ENCODE measurements at places on chromosomes 13 and 19.

- no peak overlapping the region for H3K4me3 ChIP-seq
- no peaks in the 10 kb centered on the region for H3K36me3 ChIP-seq
- peaks cover 2% of the 10 kb centered on the region for H3K27me3 ChIP-seq
Observed at GRCh38 chr19:48418317-48419064, 25.0 kb downstream of the GRIN2D start.

DNA sequence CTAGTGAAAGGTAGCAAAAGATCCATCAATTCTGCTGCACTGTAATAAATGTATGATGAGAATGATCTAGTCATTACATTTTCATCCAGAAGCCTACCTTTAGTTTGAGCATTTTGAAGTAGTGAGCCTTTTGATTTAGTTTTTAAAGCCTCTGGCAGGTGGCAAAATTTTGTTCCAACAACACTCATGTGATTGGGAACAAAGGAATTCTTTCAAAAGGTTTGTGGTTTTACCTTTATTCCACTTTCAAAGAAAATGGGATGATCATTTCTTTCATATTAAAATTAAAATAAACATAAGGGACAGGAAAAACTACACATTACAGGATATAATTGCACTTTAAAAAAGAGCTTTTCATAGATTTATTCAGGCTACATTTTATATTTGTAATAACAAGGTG is 260.2 kb downstream of the DACH1 start:
- H3K36me3 ChIP-seq, result no peaks in the 10 kb centered on the region
- DNase-seq, result no peak
- no peaks in the 10 kb centered on the region for H3K27me3 ChIP-seq

DNA sequence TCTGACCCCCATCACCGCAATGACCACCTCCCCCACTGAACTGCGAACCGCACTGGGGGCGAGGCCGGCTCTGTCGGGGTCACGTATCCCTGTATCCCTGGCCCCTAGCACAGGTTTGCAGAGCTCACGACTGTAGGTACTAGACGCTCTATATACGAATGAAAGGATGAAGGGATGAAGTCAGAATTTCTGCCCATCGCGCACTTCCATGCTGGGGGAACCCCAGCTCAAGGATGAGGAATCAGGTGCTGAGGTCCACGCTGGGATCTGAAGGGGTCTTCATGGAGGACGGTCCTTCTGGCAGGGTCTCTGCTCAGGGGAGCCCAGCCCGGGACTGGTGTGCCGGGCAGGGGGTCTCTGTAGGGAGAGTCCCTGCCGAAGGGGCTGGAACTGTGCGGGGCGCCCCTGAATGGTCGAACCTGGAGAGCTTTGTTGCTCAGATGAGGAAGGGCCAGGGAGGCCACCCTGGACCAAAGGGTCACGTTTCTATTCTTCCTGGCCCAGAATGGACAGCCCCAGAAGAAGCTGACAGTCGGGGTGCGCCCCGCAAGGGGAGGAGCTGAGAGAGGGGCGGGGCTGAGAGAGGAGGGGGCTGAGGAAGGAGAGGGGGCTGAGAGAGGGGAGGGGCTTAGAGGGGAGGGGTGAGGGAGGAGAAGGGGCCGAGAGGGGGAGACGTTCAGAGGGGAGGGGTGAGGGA is 37.9 kb upstream of the SEMA6B start:
- H3K4me1 ChIP-seq, result no peaks in the 10 kb centered on the region

DNA sequence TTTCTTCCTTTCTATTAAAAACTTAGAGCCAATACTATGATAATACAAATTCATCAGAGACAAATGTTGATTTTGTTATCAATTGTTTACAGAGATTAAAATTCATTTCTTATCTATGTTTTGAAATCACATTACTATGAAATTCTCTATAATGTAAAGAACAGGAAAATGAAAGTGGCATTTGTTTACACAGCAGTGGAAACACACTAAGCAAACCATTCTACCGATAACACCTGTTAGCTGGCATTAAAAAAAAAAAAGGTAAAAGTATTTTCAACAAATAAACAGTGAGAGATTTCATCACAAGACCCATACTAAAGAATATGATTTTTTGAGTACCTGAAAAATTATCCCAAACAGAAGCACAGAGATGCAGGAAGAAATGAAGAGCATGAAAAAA is 4.8 kb upstream of the CCDC70 start:
- H3K27me3 ChIP-seq, result peaks cover 26% of the 10 kb centered on the region
- no peak overlapping the region for H3K27ac ChIP-seq
- no peaks in the 10 kb centered on the region for H3K36me3 ChIP-seq
- no peaks in the 10 kb centered on the region for H3K4me1 ChIP-seq
- DNase-seq, result no peak

GRCh38 chr19:46970815-46971214 is 48.8 kb upstream of the NPAS1 start:
- peak; percentile 88 for DNase-seq
- no peaks in the 10 kb centered on the region for H3K27me3 ChIP-seq
- peaks cover 39% of the 10 kb centered on the region for H3K4me1 ChIP-seq
- no peak overlapping the region for H3K4me3 ChIP-seq
- peaks cover 19% of the 10 kb centered on the region for H3K36me3 ChIP-seq

- DNase-seq, result peak; percentile 90
- peaks cover 8% of the 10 kb centered on the region for H3K4me1 ChIP-seq
- H3K36me3 ChIP-seq, result peaks cover 14% of the 10 kb centered on the region
- no peaks in the 10 kb centered on the region for H3K27me3 ChIP-seq
- no peak overlapping the region for H3K27ac ChIP-seq
Observed at GRCh38 chr19:49340069-49340864, 5.1 kb downstream of the CD37 start.

DNA sequence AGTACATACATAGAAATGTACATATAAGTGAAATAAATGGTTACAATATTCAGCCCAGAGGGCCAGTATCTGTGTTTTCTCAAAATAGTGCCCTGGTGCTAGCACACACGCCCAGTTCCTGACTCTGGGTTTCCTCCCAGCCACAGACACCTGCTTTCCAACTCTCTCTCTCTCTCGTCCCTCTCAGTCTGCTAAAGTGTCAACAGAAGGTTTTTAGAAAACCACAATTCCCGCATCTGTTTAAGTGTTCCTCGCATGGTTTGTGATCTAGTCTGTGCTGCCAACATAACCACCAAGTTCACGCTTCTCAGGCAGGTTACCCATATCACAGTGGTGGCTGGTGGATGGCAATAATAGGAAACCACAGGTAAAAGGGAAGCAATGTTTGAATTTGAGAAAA is 17.8 kb upstream of the UPF3A start:
- DNase-seq, result no peak
- H3K27ac ChIP-seq, result peak overlapping the region; percentile 91
- H3K36me3 ChIP-seq, result peaks cover 79% of the 10 kb centered on the region
- no peak overlapping the region for H3K4me3 ChIP-seq
- no peaks in the 10 kb centered on the region for H3K27me3 ChIP-seq
- peaks cover 50% of the 10 kb centered on the region for H3K4me1 ChIP-seq

- H3K4me1 ChIP-seq, result no peaks in the 10 kb centered on the region
Observed at GRCh38 chr19:1429750-1430149, 8.4 kb upstream of the RPS15 start.

- H3K27ac ChIP-seq, result no peak overlapping the region
- no peak for DNase-seq
- no peak overlapping the region for H3K4me3 ChIP-seq
- H3K36me3 ChIP-seq, result no peaks in the 10 kb centered on the region
- H3K4me1 ChIP-seq, result peaks cover 6% of the 10 kb centered on the region
Observed at GRCh38 chr13:24060993-24061392, 99.5 kb upstream of the SPATA13 start.

- no peak for DNase-seq
- H3K27me3 ChIP-seq, result no peaks in the 10 kb centered on the region
- no peaks in the 10 kb centered on the region for H3K36me3 ChIP-seq
- no peak overlapping the region for H3K4me3 ChIP-seq
Observed at GRCh38 chr13:75945841-75946482, 309.8 kb downstream of the LMO7 start.

DNA sequence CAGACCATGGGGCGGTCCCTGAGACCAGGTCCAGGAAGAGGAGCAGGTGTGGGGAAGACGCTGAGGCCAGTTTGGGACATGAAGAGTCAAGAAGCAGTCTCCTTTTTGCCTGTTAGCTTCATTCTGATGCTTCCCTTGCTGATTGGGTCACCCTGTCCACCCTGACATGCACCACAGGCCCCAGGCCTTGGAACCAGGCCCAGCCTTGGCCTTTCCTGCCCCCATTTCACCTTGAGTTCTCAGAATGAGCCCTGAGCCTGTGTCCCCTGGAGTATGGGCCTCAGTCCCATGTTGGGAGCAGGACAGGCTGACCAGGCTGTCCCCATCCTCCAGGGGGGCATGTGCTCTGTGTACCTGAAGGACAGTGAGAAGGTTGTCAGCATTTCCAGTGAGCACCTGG is 4.9 kb upstream of the TIMM50 start:
- peak; percentile 38 for DNase-seq
- no peak overlapping the region for H3K27ac ChIP-seq
- H3K4me3 ChIP-seq, result no peak overlapping the region
- H3K27me3 ChIP-seq, result no peaks in the 10 kb centered on the region
- H3K4me1 ChIP-seq, result peaks cover 5% of the 10 kb centered on the region

DNA sequence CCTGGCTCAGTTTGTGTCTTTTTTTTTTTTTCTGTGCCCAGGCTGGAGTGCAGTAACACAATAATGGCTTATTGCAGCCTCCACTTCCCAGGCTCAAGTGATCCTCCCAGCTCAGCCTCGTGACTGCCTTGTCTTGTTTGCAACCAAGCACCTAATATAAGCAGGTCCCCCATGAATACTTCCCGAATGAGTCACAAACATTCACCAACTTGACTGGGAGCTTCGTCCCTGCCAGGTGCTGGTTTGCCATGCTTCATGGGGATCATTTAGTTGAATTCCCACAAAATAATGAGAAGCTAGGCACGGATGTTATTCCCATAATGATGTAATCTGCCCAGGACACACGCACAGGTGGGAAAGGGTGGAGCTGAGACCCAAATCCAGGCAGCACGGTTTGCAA is 176.5 kb downstream of the CACNA1A start:
- H3K4me1 ChIP-seq, result no peaks in the 10 kb centered on the region
- no peak overlapping the region for H3K4me3 ChIP-seq
- DNase-seq, result no peak
- no peaks in the 10 kb centered on the region for H3K36me3 ChIP-seq

- no peaks in the 10 kb centered on the region for H3K4me1 ChIP-seq
- peaks cover 72% of the 10 kb centered on the region for H3K36me3 ChIP-seq
- H3K27me3 ChIP-seq, result no peaks in the 10 kb centered on the region
- H3K27ac ChIP-seq, result no peak overlapping the region
Observed at GRCh38 chr19:19502808-19503602, 12.3 kb downstream of the TSSK6 start.

GRCh38 chr19:34310494-34310981 is 54.5 kb upstream of the GPI start:
- H3K27me3 ChIP-seq, result no peaks in the 10 kb centered on the region
- no peak overlapping the region for H3K27ac ChIP-seq
- H3K4me3 ChIP-seq, result no peak overlapping the region
- DNase-seq, result peak; percentile 54

- no peaks in the 10 kb centered on the region for H3K4me1 ChIP-seq
- no peaks in the 10 kb centered on the region for H3K36me3 ChIP-seq
- H3K27ac ChIP-seq, result no peak overlapping the region
- no peak overlapping the region for H3K4me3 ChIP-seq
- peaks cover 6% of the 10 kb centered on the region for H3K27me3 ChIP-seq
- no peak for DNase-seq
Observed at GRCh38 chr13:99640260-99640659, 139.0 kb downstream of the TM9SF2 start.

DNA sequence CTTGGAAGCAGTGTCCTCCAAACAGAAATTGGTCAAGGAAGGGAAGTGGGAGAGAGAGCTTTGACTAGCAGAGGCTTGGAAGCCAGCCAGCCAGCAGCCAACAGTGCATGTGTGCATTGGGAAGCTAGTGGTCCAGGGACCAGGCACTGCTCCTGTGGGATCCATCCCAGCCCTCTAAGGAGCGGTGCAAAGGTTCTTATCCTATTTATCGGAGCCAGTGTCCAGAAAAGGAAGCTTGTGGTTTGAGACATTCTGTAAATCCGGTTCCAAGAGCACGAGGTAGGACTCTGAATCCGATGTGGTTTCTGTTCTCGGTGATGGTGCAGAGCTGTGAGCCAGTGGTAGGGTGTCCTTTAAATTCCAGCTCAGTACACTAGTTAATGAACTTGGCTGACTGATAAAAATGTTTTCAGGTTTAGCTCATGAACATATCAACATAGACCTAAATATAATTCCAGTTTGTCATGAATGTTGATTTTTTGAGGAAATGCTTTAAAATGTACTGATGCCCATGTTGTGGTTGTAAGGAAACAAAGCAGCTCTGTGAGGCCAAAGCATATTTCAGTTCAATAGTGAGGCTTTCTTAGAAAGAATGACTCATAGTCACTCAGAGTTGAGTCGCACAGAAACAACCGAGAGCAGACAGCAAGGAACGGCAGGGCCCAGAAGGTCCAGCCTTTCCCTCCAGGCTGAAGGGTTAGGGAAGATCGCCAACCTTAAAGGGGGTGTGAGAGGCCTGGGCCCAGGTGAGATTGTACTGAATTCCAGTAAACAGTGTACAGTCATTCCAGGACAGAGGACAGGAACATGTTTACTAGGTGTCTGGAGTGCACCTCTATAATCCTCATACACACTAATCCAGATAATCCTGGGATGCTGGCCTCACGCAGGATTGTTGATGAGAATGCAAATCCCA is 21.5 kb upstream of the GARRE1 start:
- peaks cover 33% of the 10 kb centered on the region for H3K36me3 ChIP-seq
- H3K27me3 ChIP-seq, result no peaks in the 10 kb centered on the region
- H3K4me1 ChIP-seq, result peaks cover 44% of the 10 kb centered on the region
- H3K4me3 ChIP-seq, result peak overlapping the region; percentile 38

- H3K4me1 ChIP-seq, result peaks cover 2% of the 10 kb centered on the region
- H3K4me3 ChIP-seq, result no peak overlapping the region
- no peaks in the 10 kb centered on the region for H3K27me3 ChIP-seq
- H3K27ac ChIP-seq, result no peak overlapping the region
- peak; percentile 95 for DNase-seq
- peaks cover 32% of the 10 kb centered on the region for H3K36me3 ChIP-seq
Observed at GRCh38 chr19:887072-887471, 5.9 kb downstream of the MED16 start.

GRCh38 chr13:28734906-28735305 is 16.1 kb upstream of the SLC46A3 start:
- H3K27ac ChIP-seq, result no peak overlapping the region
- no peaks in the 10 kb centered on the region for H3K27me3 ChIP-seq
- no peak overlapping the region for H3K4me3 ChIP-seq
- DNase-seq, result no peak
- H3K4me1 ChIP-seq, result no peaks in the 10 kb centered on the region
